ENCODE measurements at places on chromosomes 3 and 15.

DNA sequence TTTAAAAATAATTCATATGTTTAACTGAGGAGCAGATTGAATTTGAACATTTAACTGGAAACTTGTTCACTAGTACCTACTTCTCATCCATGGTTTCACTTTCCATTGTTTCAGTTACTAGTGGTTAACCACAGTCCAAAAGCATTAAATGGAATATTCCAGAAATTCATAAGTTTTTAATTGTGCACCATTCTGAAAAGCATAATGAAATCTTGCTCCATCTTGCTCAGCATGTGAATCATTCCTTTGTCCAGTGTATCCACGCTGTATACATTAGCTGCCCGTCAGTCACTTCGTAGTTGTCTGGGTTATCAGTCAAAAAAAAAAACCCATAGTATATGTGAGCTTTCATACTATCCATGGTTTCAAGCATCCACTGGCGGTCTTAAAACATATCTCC lies 217.6 kb downstream of the TPRG1 start:
- no peak for DNase-seq

DNA sequence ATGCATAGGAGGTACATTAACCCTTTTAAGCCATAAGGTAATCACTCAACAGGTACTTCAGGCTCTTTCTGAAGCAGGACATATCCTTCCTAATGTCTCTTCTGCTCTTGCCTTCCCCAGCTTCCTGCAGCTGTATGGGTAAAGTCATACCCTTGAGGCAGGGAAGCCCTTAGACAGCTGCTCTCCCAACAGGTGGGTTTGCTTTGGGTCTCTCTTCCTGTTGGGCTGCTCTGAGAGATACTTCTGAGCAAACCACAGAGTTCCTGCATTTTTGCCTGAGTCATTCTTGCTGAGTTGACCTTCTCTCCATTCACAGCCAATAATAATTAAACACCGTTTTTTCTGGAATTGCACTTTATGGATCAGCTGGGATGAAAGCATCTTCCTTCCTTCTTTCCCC lies 2.0 kb upstream of the TRAT1 start:
- DNase-seq, result no peak

- no peak for DNase-seq
Measured at GRCh38 chr3:21750080-21750696, 822 bp downstream of the ZNF385D start.

DNA sequence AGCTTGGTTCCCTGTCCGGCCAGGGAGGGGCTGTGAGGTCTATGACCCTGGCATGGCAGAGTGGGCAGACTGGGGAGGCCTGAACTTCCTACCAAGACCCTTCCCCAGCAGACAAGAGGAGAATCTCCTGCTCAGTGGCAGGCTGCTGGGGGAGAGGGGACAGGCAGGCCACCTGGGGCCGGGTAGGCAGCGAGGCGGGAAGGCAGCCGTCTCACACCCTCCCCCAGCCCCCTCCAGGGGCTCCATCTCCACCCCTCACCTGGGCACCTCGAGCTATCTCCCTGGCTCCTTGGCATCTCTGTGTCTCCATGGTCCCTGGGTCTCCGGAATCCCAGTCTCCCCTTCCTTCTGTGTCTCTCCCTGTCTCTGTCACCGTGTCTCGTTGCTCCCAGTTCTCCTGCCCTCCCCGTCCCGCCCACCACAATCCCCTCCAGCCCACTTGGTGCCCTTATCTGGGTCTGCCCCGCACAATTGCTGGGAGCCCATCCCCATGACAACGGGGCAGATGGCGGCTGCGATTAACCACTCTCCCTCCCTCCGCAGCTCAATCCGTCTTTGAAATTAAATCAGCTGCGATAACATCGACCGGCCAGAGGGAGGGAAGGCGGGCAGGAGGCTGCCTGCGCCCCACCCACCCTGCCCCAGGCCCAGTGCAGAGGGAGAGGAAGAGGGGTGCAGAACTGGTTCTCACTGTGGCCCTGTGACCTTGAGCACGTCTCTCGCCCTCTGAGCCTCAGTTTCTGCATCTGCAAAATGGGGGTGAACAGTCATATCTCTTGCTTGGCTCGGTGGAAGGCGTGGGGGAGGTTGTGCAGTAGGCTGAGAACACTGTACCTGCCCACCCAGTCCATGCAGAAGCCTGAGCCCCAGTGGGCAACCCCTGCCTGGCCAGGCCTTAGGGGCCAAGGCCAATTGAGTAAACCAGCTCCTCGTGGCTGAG lies 9.6 kb downstream of the DNAJB8 start:
- DNase-seq, result no peak

DNA sequence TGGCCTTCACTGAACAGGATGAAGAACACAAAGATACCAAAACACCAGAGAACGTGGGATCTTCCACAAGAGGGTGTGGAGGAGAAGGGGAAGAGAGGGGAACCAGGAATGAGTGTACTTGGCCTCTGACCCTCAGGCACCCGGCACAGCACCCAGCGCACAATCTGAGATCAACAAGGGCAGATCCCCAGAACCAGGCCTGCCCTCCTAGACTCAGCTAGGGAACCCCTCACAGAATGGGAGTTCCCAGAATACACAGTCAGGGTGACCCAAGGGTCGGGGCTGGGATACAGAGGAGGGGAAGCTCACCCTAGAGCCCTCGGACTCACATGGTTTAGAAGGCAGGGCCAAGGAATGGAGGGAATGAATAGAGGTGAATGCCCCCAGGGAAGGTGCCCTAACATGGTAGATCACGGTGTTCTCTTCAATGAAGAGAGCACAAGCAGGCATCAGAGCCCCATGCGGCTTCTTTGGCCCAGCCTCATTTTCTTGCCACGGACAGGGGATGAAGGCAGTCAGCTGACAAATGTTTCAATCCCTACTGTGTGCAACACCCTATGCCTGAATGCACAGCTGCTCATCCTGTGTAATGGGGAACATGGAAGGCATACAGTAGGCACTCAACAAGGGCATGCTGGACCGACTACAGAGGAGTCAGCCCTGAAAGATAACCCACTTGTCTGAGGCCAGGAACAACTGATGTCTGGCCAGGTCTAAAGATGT lies 13.1 kb downstream of the BMF start:
- no peak for DNase-seq

DNA sequence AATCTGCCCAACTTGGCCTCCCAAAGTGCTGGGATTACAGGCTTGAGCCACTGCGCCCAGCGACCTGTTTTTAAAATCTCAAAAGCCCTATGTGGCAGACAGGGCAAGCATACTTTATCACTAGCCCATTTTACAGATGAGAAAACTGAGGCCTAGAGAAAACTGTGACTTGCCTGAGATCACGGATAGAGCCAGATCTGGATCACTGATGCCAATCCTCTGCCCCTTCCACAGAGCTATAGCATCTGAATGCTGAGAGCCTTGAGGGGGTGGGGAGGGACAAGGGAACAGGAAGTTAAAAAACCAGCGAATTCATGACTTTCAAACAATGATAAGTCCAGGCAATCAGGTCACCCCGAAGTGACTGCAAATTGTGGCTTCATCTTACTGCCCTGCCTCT lies 7.3 kb downstream of the ANKRD63 start:
- DNase-seq, result no peak

DNA sequence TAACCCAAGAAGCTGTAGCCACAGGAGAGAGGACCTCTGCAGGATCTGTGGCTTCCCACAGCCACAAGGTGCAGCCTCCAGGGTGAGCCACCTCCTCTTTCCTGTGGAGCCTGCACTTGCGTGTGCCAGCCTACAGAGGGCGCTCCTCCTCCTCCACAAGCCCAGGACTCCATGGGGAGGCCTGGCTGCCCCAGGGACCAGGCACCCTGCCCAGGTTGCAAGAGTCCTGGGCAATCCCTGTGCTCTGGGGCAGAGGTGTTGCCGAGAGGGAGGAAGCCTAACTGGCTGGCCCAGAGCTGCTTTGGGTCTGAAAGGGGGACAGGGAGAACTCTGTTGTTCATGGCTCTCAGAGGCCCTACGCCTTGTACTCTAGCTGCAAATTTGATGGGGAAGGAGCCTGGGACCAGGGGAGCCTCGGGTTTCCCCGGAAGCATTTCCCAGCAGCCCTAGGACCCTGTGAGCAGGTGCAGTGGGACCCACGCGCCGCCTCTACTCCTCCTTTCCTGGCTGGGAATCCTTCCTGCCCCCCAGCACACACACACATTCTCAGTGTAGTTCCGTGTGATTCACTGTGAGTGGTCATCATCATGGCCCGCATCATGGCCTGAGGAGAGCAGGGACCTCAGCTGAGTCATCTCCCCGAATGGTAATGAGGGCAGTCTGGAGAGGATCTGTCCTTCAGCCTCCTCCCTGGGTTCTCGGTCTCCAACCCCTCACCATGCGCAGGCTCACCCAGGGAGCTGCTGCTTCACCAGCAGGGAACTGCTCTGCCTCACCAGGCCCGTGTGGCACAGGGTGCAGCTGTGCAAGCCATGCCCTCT lies 24.3 kb downstream of the TBC1D21 start:
- DNase-seq, result no peak

DNA sequence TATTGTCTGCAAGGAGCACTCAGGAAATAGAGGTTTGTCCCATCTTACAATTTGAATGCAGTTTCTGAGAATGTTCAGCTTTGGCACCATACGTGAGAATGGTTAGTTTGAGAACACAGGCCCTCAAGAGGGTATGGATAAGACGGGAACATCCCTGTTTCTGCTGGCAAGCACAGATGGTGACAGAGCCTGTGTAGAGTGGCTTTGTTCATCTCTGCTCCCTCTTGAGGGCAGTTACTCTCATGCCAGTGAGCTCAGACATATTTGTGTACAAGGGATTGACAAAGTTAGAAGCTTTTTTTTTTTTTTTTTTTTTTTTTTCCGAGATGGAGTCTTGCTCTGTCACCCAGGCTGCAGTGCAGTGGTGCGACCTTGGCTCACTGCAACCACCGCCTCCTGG lies 71.5 kb upstream of the FILIP1L start:
- DNase-seq, result no peak

DNA sequence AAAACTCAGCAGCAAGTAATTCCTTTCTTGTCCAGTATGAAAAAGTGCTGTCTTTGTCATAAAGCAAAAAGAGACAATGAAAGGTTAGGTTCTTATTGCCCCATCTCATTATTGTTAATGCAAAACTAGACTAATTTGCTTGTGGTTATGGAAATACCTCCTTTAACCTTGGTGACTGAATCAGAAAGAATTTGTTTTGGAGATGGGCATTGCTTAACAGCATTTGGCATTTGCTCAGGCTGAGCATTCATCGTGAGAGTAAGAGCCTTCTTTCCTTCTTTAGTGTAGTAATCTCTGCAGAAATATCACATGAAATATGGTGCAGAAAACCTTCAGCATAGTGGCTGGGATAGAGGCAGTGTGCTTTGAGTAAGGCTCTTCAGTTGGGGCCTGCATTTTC lies 103.1 kb downstream of the CNTN6 start:
- no peak for DNase-seq

DNA sequence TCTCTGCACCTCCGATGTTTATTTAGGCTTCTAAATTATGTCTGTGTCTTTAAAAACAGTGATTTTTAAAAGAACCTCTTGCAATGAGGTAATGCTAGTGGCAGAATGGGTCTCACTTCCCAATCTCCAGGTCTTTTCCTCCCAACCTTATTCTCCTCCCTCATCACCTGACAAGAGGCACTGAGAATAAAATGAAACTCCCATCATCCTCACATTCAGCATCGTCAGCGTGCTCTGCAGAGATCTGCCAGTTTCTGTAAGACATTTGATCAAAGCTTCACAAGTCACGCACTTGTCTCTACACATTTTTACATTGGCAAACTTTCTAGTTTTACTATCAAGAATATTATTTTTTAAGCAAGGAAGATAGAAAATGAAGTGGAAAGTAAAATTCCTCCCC lies 420.5 kb downstream of the GABRB3 start:
- no peak for DNase-seq

DNA sequence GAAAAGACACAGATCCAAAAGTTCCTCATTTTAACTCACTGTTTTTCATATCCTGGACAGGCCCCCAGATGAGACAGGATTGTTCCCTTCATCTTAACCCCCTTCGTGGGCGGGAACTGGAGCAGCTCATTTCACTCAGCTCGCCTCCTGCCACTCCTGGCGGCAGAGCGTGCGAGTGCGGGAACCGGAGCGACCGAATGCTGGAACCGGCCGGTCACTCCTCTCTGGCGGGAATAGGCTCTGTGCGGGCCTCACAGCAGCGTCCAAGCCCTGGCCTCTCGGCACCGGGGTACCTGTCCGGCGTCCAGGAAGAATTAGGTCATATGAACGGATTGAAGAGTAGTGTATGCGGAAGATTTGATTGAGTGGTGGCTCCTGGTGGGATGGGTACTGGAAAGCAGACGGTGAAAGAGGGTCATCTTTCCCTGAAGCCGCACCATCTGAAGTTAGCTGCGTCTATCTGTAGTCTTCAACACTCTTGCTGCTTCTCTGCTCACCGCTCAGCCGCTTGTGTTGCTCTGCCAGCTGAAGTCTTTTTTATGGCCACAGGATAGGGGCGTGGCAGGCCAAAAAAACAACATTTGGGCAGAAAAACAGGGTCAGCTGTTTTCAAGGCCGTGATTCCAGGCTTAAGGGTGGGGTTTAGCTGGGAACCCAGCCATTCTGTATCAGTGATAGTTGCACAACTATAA lies 42.3 kb upstream of the FXR1 start:
- DNase-seq, result peak; percentile 54

DNA sequence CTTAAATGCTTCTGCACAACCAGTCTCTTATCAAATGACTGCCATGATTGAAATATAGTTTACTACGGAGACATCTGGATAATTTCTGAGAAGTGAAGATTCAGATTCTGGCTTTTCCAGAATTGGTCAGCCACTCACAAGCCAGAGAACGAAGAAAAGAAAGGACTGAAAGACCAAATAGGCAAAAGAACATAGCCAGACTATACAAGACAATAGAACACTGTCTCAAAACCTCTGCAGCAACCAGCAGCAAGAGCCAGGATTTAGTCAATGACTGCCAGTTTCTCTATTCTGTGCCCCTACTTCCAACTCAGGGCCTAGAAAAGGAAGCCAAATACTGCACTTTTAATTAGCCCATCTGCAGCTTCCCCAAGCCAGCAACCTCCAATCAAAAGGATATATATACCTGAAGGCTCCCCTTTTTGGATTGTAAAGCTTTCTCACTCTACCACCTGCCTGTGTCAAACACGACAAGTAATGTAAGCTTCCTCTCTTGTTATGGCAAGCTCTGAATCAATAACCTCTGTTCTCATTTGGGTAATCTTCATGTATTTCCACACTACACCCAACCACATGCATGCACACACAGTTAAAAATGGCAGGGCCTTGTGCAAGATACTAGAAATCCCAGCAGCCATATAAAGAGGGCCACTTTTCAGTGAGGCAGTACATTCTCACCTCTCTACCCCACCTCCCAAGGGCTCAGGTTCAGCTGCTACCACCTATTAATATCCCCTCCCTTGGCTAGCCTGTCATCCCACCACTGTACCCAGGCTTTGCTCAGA lies 97.1 kb downstream of the ERC2 start:
- no peak for DNase-seq

GRCh38 chr3:164479406-164479805 lies 598.9 kb downstream of the SI start:
- no peak for DNase-seq

GRCh38 chr3:130091958-130092357 lies 10.3 kb downstream of the ALG1L2 start:
- no peak for DNase-seq

DNA sequence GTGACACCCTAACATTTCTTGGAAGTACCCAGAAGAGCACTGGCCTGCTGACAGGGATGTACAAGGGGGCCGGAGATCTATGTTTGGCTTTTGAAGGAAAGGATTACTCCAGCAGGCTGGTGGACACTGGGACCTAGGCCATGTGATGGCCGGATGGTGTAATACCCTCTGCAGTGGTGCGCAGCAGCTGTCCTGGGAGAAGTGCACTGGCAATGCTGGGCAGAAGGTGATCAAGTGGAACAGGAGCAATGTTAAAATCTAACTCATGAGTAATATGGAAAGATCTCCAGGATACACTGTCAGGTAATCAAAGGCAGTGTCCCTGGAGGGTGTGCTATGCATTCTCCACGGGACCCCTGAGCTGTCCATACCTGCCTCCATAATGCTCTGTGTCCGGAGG lies 71.2 kb upstream of the POMGNT2 start:
- DNase-seq, result no peak
